ENCODE measurements at places on chromosomes 11 and 22.

GRCh38 chr11:116373104-116373944 is 399.5 kb downstream of the BUD13 start:
- DNase-seq = no peak

GRCh38 chr11:10285148-10285802 is 8.7 kb downstream of the SBF2 start:
- DNase-seq = no peak

GRCh38 chr22:30749272-30749671 is 54.6 kb downstream of the OSBP2 start:
- no peak for DNase-seq

- no peak for DNase-seq
Observed at GRCh38 chr11:61270354-61271076, 24.6 kb downstream of the VWCE start.

- DNase-seq = no peak
Observed at GRCh38 chr11:63499874-63500273, 6.0 kb upstream of the LGALS12 start.

- no peak for DNase-seq
Observed at GRCh38 chr22:48208894-48209293, 1446.4 kb downstream of the TBC1D22A start.

GRCh38 chr11:74557526-74557925 is 34.9 kb upstream of the POLD3 start:
- no peak for DNase-seq

DNA sequence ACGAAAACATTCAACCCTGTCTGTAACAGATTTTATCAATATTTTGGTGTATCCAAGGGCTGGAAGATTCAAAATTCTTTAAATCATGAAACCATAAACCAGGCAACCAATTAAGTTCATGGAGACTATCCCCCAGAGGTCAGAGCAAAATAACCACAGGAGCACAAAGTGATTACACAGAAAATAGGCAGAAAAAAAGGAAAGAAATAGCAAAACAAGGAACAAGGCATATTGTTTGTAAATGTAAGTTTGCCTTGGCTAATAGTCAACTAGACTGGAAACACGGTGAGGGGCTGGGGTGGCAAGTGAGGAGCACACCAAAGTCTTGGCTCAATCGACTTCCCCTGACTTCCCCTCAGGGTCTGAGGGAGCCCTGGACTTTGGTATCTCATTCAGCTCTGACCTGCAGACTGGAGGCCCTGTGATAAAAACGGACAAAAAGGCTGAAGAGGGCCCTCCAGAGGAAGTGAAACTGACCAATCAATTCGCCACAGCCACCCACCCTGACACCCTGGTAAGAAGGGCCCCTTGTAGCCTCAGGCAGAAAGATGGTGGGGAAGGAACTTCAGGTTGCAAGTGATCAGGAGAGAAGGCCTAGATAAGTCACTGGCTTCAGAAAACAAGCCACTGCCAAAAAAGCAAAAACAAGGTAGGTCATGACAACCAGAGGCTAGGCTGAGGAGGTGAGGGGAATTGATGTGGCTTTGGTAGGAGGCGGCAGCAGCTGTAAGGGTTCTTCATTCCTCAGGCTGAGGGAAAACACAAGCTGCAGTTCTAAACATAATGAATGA is 1.8 kb downstream of the SIK3 start:
- DNase-seq = peak; percentile 82

DNA sequence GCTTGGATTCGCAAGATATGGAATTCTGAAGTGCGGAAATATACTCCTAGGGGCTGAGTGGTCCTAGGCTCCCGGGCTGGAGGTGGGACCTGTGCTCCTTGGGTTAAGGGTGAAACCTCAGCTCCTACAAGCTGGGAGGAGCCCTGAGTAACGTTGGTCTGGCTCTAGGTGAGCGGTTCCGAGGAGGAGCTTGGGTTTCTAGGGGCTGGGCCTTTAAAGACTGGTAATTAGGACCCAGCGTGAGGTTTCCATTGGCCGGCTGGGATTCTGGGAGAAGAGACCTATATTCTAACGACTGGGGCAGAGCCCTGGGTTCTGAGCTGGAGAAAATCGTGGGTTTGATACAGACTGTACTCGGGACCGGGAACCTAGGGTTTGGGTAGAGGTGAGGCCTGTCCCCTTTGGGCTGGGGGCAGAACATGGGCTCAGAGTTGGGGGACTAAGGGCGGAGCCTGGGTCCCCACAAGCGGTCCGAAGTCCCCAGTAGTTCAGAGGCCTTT is 882 bp upstream of the MAP4K2 start:
- no peak for DNase-seq

DNA sequence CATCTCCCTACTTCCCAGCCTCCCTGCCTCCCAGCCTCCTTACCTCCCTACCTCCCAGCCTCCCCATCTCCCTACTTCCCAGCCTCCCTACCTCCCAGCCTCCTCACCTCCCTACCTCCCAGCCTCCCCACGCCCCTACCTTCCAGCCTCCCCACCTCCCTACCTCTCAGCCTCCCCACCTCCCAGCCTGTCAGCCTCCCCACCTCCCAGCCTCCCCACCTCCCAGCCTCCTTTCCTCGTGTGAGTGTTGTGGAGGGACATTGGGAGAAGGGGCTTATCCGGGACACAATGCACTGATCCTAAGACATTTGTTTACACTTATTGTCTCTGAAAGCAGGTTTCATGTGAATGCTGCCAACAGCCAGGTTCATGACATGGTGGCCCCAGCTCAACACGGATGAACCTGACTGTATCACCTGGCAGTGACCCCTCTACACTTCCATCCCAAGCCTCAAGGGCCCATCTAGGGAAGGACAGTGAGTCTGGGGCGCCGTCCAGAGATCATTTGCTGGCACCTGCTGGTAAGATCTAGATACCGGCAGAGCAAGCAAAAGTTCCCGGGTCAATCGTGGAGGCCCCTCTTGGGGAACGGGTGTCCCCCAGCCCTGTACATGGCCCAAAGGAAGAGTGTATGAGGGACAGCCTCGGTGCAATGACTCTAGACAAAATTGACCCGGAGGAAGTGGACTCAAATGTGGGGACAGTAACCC is 34.5 kb upstream of the TH start:
- DNase-seq = no peak

- no peak for DNase-seq
Observed at GRCh38 chr11:109956124-109956793, 136.9 kb upstream of the ZC3H12C start.

DNA sequence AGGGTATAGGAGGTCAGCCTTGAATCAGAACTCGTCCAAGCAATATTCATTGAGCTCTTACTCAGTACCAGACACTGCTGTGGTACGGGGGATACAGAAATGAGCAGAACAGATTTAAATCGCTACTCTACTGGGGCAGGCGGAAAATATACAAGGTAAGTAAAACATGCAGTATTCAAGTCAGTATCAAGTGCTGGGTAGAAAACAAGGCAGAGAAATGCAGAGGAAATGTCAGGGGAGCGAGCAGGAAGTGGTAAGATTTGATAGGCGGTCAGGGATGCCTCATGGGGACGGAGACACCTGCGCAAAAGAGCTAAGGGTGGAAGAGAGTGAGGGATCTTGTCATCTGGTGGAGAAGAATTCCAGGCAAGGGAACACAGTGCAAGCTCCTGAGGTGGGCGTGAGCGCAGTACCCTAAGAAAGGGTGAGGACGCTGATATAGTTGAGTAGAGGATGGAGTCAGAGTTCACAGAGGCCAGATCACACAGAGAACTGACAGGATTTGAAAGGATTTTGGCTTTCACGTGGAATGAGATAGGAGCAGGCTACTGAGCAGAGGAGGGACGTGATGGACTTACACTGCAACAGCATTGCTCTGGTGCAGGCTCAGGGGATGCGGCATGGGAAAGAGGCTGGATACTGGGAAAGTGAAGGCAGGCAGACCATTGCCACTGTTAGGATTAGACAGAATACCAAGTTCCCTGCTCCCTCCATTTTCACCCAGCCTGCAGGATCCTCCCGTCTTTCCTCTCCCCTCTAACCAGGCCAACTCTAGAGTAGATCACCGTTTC is 35.8 kb downstream of the SC5D start:
- peak; percentile 56 for DNase-seq

- peak; percentile 56 for DNase-seq
Observed at GRCh38 chr11:20110908-20111669, 49.2 kb downstream of the DBX1 start.

GRCh38 chr11:69598147-69598546 is 42.8 kb upstream of the CCND1 start:
- no peak for DNase-seq

DNA sequence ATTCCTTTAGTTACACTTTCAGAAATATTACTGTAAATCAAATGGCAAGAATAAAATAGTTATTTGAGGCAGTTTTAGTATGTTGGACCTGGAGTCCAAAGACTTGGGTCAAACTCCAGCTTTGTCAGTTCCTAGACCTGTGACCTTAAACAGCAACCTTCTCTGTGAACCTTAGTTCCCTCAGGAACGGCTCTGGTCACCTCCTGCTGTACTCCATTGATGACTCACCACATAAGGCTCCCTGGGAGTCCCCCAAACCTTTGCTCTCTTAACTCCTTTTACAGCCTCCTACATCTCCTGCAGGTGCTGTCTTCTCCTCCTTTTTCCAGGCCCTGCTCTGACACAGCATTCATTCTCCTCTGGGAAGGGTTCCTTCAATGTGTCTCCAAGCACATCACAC is 29.1 kb downstream of the LIMK2 start:
- no peak for DNase-seq

- no peak for DNase-seq
Observed at GRCh38 chr11:19161651-19162050, 40.1 kb downstream of the CSRP3 start.

- DNase-seq = no peak
Observed at GRCh38 chr11:65206901-65207300, 25.2 kb downstream of the CAPN1 start.

DNA sequence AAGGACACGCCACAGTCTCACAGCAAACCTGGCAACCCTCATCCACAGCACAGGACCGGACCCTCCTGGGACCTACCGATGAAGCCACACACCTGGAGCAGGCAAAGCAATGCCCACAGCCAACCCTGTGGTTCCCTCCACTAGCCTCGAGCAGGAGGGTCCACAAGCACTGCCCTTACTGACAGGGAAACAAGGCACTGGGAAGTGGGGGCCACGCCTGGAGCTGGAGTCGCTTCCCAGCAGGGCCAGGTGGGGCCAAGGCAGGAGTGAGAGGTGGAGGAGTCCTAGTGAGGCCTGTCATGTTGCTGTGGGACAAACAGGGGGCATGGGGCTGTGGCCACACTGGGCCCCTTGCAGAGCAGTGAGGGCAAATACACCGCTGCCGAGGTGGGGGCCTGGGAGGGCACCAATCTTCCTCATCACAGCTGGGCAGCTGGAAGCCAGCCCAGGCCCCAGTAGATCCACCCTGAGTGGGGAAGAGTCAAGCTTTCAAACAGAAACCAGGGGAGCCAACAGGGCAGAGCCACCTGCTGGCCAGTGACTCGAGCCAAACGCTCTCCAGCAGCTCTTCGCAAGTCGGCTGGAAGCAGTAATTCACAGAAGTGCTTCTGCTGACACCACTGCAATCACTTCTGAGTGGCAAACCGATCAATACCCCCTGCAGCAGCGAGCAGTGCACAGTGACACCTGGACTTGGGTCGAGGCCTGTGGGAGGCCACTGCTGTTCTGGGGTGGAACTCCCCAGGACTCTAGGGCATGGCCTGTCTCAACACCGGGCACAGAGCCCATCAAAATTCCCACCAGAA is 13.7 kb downstream of the SULT4A1 start:
- DNase-seq = no peak

GRCh38 chr11:26412955-26413354 is 81.0 kb downstream of the ANO3 start:
- DNase-seq = no peak

- DNase-seq = no peak
Observed at GRCh38 chr22:19056951-19057401, 65.2 kb downstream of the DGCR2 start.

DNA sequence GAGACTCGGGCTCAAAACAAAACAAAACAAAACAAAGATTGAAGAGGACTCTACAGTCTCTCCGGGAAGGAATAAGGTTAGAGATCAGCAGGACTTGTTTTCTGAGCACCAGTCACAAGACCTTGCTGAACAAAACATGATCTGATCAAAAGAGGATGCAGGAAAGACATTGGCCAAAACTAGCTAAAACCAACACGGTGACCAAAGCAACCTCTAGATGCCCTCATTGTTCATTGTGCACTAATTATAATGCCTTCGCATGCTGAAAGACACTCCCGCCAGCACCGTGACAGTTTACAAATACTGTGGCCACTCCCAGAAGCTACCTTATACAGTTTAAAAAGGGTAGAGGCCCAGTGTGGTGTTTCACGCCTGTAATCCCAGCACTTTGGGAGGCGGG is 15.7 kb upstream of the CHKA start:
- no peak for DNase-seq

DNA sequence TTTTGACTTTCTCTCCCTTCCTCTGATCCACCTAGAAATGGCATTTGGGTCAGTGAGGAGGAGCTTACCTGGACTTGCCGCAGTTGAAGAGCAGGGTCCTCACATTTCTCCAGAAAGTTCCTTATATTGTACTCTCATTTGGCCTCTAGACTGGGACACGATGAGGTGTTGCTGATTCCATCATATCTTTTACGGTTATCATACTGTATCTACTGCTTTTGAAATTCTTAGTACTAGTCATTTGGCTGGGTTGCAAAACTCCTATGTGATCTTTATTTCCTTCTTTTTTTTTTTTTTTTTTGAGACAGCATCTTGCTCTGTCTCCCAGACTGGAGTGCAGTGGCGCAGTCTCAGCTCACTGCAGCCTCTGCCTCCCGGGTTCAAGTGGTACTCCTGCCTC is 58.7 kb upstream of the FAM181B start:
- no peak for DNase-seq

DNA sequence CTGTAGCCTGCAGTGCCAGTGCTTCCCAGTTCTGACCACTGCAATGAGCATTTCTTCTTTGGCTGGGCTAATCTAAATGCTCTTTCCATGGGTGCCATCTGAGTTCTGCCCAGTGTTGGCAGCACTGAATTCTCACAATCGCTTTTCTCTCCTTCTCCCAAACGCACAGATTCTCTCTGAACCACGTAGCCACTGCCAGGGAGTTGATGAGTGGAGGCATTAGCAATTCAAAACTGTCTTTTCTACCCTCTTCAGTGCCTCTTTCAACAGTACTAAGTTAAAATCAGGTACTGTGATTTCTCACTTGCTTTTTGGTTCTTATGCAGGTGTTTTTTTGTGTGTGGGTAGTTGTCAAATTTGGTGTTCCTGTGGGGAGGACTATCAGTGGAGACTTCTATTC is 745.0 kb upstream of the ANO5 start:
- no peak for DNase-seq

Measured in CD4-positive, alpha-beta T cell treated with Interleukin-17A for 1 hour (primary cell).